AG09309 (cell line): ENCODE measurements at places on chromosomes 1 and 21.

- no peak for DNase-seq
Measured at GRCh38 chr21:44578371-44579055, 1.9 kb downstream of the KRTAP10-5 start.

- no peak for DNase-seq
Measured at GRCh38 chr1:59110271-59110670, 186.6 kb upstream of the FGGY start.

DNA sequence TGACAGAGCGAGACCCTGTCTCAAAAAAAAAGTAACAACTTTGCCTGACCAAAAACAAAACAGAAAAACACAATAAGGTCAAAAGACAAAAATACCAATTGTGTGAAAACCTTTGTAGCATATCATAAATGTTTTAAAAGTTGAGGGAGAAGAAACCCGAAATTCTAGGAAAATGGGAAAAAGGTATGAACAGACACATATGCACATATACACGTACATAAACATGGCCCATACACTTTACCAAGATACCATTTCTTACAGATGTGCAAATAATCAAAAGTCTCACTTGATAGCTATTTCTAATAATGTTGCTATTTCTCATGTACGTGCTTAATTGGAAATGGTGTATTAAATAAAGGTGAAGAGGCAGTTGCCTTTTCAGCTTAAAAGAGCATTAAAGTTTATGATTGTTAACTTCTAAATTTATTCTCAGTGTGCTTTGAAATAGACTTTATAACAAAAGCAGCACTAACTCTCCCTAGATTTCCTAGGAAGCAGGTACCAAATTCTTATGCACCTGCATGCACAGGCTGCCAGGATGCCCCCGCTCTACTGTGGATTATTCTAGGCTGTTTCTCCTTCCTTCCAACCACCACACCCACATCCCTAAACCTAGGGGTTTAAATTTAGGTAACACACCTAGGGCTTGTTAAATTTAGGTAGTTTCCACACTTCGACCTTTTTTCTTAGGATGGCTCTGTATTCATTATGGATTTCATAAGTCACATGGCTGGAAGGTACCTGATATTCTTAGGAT is 33.8 kb downstream of the ADARB1 start:
- DNase-seq: no peak

- peak; percentile 85 for DNase-seq
Measured at GRCh38 chr1:230849451-230850224, 18.7 kb downstream of the C1orf198 start.

DNA sequence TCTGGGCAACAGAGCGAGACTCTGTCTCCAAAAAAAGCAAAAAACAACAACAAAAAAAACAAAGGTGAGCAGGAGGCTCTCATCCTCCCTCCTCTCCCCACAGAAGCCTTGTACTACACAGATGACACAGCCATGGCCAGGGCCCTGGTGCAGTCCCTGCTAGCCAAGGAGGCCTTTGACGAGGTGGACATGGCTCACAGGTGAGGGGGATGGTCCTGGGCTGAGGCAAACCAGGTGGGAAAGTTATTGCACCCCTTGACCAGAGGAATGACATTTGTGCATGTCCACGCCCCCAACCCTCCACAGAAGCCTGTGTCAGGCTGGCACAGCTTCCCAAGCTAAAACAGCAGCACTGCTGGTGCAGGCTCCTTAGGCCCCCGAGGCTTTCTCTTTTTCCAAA is 2.4 kb downstream of the ADPRS start:
- DNase-seq: no peak

DNA sequence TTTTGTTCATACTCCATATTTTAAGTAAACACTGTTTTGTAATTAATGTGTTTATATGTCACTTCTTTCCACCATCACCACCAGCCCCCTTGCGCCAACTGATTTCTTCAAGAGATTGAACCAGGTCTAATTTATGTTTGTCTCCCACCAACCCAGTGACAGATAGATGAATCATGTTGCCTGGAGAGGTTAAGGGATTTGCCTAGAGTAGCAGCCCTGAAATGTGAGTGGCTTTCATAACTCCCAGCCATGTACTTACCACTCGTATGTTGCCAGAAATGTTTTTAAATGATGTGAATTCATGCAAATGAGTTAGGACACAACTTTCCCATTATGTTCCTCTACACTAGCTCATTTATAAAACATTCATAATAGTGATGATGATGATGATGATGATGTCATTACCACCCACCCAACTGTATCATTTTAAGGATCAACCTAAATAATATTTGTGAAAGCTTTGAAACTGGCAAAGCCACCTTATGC is 86.9 kb downstream of the LRRC8D start:
- no peak for DNase-seq

GRCh38 chr1:68481041-68481440 is 15.8 kb downstream of the DEPDC1 start:
- DNase-seq: no peak

- no peak for DNase-seq
Measured at GRCh38 chr21:45457832-45458172, 52.8 kb downstream of the COL18A1 start.

GRCh38 chr21:41961282-41961701 is 7.5 kb upstream of the C2CD2 start:
- DNase-seq: no peak

DNA sequence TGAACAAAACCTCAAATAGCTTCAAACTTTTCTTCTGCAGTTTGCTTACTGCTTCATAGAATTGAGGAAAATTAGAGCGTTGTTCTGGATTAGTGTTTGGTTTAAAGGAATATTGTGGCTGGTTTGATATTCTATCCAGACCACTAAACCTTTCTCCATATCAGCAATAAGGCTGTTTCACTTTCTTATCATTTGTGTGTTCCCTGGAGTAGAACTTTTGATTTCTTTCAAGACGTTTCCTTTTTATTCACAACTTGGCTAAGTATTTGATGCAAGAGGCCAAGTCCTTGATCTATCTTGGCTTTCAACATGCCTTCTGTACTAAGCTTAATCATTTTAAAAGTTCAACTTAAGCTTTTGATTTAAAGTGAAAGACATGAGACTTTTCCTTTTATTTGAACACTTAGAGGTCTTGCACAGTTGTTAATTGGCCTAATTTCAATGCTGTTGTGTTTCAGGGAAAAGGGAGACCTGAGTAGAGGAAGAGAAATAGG is 359.1 kb downstream of the S1PR1 start:
- no peak for DNase-seq

- DNase-seq: no peak
Measured at GRCh38 chr1:170530972-170531757, 801 bp upstream of the GORAB start.

DNA sequence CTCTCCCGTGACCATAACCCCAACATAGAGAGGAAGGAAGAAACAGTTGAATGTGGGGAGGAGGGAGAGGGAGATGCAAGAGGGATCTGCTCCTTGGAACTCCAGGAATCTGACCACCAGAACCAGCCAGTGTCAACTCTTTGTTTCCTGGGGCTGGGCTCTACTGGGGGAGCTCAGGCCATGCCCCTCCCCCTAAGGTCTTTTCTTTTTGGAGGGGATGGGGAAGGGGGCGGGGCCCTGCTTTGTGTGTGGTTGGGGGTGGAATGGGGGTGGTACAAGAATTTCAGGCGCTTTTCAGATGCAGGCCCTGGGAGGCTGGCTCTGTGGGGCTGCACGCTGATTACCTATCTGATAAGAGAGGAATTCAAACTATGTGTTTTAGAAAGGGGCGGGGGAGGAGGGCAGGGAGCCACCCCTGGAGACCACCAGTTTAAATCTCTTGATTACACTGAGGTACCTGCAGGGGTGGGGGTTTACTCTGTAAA is 8.3 kb downstream of the LIN28A start:
- DNase-seq: no peak

GRCh38 chr1:35448344-35448801 is 108.8 kb downstream of the KIAA0319L start:
- DNase-seq: peak; percentile 92

GRCh38 chr1:93615582-93616150 is 66.0 kb downstream of the BCAR3 start:
- DNase-seq: no peak

GRCh38 chr1:170215072-170215885 is 69.5 kb downstream of the NTMT2 start:
- no peak for DNase-seq

DNA sequence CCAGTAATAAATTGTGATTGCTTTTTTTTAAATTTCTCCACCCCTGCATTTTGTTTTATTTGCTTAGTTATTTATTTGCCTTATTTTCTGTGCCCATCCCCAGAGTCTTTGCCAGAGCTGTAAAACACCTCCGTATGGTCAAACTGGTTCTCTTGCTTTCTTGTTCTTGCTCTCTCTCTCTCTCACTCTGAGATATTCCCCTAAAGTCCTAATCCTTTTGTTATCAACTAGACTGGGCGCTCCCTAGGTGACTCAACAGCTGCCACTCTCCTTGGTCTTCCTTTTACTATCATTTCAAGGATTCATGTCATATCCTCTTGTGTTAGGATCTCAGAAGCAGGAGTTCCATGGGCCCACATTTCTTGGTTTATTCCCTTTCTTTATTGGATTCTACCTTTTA is 160.0 kb downstream of the PRDM2 start:
- DNase-seq: no peak

DNA sequence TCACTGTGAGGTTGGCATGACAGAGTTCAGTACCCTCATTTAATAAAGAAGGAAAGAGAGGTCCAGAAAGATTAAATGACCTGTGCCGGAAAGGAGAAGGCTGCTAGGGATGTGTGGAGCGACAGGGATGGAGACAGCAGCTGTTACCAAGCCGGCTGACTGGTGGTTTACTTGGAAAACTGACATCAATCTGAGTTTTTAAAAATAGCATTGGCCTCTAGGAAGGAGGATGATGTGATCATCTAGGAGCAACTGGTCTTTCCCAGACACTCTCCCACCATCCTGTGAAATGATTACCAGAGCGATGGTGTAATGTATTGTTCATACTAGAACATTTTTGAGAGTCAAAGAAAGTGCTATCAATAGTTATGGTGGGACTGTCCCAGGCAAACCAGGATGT is 154.4 kb downstream of the ZSCAN20 start:
- DNase-seq: no peak

DNA sequence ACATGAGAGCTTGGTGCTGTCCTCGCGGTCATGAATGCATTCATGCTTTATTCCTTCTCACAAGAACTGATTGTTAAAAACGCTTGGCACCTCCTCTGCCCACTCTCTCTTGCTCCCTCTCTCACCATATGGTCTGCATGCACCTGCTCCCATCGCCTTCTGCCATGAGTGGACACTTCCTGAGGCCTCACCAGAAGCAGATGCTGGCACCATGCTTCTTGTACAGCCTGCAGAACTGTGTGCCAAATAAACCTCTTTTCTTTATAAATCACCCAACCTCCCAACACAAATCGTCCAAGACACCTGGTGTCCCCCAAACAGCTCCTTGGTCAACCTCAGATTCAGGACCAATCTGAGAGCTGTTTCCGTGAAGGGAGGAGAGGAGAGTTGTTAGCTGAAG is 43.3 kb upstream of the PCBP3 start:
- no peak for DNase-seq

- DNase-seq: no peak
Measured at GRCh38 chr1:53628286-53628955, 110.5 kb downstream of the GLIS1 start.

DNA sequence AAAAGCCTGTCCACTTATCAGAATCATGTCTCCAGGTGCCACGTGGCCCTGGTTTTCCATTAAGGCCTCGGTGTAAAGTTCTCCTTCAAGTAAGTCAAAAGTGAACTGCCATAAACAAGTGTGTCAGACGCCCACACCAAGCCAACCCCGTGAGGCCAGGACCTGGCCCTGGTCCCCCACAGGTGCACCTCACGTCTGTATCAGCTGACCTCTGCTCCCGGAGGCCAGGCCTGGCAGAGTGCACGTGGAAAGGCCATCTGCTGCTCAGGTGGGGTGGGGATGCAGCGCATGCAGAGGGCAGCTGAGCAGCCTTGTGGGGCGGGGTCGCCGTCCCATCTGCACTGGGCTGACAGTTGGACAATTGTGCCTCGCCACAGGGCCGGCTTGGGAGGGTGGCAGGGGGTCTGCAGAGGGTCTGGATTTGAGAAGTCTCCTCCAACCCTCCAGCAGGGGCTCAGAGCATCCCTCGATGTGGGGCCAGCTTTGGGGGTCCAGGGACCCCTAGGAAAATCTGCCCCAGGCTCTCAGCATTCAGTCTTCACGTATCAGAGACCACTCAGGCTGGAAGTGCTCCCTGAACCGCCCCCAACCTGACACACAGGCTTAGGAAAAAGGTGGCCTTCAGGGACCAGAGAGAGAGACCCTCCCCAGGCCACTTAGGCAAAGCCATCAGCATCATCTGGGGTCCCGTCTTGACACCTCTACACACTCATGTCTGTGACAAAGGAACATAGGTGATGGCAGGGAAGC is 3.0 kb downstream of the SLC19A1 start:
- no peak for DNase-seq

DNA sequence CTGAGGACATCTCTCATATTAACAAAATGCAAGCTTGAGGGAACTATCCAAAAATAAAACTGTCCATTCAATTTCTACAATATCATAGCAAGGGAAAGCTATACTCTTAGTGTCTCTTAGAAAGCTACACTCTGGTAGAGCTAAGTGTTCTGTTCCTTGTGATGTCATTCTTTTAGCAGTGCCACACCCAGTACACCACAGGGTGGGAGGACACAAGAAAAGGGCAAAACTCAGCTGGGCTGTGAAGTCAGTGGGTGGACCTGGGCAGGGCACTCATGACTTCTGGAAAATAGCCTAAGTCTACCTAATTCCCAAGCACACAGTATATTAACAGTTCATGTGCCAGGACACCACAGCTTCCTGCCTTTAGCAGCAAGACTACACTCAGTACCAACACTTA is 42.2 kb upstream of the TNFSF4 start:
- no peak for DNase-seq

- no peak for DNase-seq
Measured at GRCh38 chr1:183570451-183570850, 19.8 kb downstream of the NCF2 start.

- DNase-seq: no peak
Measured at GRCh38 chr21:42055425-42055824, 15.7 kb upstream of the UMODL1 start.

DNA sequence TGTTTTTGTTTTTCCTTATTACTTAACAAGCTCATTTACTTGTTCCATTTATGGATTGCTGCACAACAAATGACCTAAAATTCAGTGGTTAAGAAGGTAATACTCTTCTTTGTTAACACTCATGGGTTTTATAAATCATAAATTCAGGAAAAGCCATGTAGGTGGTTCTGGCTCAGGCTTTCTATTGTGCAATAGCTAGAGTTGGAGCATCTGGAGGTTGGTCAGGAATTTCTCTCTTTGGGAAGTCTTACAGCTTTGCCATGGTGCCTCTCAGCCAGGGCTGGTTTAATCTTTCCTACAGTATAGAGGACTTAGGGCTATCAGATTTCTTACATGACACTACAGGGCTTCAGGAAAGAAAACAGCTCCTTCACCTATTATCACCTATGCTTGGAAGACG is 1677.1 kb downstream of the KCNT2 start:
- no peak for DNase-seq
